ENCODE measurements at places on chromosomes 5 and 9.

DNA sequence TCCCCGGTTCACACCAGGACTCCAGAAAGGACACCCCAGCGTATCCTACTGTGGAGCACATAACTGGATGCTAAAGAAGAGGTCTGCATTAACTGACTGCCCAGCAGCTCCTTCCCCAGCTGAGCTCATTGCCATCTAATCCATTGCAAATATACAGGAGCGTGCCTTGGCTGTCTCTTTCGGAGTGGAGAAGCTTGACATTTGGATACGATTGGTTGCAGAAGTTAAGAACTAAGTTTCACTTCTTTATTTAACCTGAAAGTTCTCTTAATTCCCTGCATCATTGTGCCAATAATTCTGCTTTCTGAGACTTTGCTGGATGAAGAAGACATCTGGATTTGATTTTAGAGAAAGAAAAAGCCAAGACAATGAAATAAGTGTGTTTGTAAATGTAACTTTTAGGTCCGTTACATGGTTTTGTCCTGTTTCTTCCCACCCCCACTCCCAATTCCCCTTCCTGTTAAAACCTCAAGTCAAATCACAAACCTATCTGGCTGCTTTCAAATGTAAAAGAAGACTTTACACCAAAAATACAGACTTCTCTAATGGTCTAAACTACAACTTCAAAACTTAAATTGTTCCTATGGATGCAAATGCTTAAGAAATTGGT is 33.9 kb downstream of the TAS2R1 start:
- DNase-seq: no peak

- no peak for DNase-seq
Observed at GRCh38 chr5:2879701-2880100, 128.2 kb upstream of the IRX2 start.

DNA sequence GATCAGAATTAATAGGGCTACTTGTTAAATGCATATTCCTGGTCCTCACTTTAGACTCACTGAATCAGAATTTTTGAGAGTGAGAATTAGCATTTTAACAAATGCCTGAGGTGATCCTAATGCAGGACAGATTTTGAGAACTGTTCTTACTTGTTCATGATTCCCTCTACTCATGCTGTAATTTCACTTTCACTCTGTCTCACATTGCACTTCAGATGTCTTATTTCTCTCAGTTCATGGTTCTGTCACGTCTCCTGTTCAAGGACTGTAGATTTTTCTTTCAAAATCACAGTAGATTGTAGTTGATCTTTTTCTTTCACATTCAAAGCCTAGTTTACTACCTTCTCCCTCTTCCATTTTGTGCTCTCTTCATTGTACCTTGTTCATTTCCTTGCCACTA is 54.3 kb downstream of the ADGRV1 start:
- no peak for DNase-seq

DNA sequence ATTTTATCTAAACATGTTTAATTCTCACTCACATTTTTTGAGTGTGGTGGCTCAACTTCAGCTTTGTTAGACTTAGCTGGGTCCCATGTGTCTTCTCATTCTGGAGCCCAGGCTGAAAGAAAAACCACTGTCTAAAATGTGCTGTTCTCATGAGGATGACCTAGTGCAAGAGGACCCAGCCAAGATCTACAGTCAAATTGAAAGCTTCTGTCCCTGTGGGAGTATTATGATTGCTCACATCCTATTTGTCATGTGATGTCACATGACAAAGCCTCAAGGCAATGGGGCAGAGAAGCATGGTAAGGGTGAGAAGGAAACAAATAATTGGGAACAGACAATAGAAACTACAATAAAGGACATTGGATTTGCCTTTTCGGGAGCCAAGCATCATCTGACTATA is 113.4 kb upstream of the ASTN2 start:
- no peak for DNase-seq

DNA sequence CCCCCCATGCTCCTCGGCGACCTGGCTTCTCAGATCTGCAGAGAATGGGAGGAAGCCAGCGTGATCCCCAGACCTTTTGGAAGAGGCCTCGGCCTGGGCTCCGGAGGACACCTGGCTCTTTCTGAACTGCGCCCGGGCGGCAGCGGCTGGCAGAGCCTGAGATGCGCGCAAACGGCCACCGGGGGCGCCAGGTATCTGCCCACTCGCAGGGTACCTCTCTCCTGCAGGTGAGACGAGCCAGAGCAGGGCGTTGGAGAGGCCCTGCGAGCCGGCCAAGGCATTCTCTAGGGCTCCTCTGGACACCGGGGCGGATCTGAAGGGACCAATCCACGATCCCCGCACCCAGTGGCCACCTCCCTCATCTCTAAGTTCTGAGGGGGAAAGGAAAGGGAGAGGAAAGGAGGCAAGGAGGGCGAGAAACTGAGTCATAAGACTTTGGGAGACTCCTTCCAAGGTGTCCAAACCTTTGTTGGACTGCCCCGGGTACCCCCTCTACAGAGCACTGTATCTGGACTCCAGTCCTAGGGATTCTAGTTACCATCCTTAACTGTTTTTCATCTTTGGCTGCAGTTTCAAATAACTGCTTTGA is 55.0 kb upstream of the SLC46A2 start:
- no peak for DNase-seq

- no peak for DNase-seq
Observed at GRCh38 chr5:91329283-91329682, 53.8 kb downstream of the ARRDC3 start.

- DNase-seq: no peak
Observed at GRCh38 chr9:121999556-121999955, 93.6 kb downstream of the TTLL11 start.

DNA sequence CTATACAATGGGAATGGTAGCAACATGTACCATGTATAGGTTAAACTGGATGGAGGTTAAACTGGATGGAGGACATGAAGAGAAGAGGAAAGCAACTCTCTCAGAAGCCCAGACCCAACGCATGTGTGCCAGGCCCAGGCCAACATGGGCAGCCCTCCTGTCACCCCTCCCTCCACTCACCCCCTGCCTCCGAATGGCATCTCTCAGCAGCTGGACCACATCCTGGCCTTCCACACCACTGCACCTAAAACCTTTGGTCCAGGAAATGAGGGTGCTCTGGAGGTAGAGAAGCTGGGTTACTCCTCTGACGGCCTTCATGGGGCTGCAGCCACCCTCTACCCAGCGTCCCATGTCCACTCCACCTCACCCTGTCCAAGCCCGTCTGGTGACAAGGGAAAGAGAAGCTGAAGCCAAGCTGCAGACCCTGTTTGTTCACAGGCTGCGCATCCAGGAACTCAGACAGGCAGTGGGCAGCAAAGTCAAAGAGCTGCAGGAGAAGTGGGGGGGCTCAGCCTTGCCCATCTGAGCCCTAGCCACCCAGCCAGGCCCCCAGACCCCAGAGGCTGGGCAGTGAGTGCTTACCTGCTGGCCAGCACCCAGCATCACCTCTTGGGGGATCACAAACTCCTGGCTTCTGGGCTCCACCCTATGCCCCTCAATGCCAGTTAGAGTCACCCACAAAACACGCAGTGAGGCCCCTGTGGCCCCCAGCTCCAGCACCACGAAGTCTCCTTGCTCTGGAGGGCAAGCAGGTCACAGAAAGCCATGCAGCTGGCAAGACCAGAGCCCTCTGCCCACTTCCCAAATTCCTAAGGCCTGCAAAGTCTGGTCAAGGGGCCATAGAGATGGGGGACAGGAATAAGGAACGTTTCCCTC is 8.5 kb downstream of the HK3 start:
- no peak for DNase-seq

DNA sequence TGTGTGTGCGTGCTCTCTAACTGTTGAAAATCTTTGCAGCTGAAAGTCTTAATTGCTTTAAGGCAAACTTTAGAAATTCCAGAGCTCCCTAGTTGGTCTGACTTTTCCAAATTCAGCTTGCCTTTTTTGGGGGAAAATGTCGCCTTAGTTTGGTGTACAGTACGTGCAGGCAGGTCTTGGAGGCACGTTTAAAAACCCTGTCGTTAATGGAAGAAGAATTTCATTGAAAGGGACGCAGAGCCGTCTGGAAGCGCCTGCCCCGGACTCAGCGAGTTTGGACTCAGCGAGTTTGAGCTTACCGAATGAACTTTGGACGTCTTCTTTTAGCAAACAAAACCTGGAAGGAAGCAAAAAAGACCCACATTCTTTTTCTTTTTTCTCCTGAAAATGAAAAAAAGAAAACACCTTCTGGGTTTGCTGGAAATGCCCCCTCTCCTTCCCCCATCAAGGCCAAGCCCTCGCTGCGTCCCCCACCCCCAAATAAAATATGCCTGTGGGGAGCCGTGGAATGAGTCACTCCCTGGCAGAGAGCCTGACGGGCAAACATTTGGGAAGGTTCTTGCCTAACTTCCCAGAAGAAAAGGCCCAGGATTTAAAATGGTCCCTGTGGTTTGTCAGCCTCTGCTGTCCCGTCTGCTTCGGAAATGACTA is 1.5 kb downstream of the NEK6 start:
- DNase-seq: peak; percentile 81

GRCh38 chr5:113223831-113224604 is 210.8 kb downstream of the TSSK1B start:
- DNase-seq: peak; percentile 34

DNA sequence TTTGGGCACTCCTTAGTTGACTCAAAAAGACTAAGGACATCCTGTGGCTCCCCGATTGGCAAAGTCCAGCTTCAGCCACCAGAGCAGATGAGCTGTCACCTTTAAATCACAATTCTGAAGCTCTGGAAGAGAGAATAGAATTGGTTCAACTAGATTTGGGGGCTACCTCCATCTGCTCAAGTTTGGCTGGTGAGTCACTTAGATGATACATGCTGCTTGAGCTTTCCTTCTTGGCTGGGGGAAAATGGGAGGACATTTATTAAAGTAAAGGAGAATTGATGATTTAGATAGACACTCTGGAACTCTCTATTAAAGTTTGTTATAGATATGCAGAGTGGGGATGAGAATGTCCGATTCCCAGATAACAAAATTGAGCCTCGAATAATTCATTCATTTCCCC is 30.0 kb upstream of the GRIA1 start:
- no peak for DNase-seq

GRCh38 chr9:110942522-110942921 is 95.7 kb downstream of the LPAR1 start:
- peak; percentile 13 for DNase-seq

GRCh38 chr9:84270847-84271530 is 69.6 kb downstream of the SLC28A3 start:
- DNase-seq: no peak

- no peak for DNase-seq
Observed at GRCh38 chr5:88967633-88968585, 84.9 kb upstream of the MEF2C start.

DNA sequence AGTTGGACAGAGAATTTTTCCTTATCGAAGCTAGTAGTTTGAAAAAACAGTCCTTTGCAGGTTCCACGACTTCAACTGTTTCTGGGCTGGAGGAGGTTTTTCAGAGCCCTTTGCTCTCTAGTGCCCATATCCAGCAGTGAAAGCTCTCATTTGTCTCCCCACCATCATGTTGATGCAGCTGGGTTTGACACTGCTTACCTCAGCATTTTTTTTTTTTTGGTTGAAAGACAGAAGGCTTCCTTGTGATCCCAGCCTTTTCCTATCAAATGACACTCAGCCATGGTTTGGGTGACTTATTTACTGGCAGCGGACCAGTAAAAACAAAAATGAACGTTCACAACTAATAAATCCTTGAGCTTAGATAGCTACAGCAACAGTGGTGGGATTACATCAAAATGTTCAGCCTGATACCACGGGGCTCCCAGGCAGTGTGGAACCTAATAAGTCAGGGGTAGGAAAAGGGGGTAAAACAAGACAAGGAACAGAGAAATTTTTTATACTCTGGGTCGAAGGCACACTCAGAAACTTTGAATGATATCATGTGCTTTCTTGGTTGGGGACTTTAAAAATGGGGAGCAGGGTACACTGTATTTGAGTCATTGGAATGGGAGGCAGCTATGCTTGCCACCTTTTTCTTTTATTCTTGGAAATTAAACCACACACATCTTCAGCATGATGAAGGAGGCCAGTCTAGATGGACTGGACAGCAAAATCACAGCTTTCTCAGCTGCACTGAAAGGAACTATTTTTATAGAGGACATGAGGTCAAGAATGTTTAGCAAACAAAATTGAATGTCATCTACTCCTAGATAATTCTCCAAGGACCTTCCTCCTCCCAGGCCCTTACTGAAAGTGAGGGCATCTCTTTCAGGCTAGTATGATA is 308.9 kb upstream of the MPDZ start:
- peak; percentile 48 for DNase-seq

DNA sequence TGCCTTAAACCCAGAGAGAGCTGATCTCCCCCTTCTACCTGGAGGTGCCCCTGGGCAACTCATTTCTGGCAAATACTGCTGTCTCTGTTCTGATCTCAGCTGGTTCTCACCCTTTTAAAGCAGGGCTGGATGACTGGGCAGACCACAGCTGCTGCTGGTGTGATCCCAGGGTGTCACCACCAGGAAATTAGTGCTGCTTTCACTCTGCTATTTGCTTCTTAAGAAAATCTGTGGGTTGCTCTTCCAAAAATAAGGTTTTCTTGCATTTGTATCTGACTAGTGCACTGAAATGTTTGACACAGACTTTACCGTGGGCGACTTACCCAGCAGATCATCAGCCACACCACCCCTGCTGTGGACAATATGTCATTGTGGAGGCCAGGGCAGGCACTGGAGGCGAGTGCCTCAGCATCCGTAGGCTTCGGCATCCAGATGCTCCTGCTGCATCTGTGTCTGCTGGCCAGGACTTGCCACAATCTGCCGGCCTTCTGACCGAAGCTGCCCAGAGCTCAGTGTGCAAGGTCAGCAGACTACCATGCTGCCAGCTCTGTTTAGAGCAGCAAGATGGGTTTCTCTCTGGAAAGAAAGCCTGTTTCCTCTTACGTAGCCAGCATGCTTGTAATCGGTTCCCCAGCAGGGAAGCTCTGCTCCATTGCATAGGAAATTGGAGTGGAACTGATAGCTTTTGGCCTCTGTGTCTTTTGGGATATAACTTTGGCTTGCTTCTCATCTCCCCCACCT is 13.6 kb downstream of the ARHGAP26 start:
- DNase-seq: peak; percentile 33

DNA sequence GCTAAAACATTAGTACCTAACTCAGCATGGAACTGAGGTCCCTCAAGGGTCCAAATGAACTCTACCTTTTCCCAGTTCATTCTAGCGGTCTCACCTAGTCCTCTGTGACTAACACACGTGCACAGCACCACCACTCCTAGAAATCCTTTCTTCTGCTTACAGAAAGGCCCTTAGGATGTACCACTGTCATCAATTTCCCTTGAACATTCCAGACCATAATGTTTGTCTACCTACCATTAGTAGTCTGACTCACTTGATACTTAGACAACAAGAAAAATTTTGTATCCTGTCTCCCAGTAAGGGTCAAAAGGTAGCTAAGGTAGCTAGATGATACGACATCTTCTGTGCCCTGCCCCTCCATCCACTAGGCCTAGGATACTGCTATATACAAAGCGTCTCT is 166.6 kb downstream of the TSSK1B start:
- DNase-seq: peak; percentile 57

- no peak for DNase-seq
Observed at GRCh38 chr5:39301406-39301805, 62.9 kb downstream of the C9 start.

DNA sequence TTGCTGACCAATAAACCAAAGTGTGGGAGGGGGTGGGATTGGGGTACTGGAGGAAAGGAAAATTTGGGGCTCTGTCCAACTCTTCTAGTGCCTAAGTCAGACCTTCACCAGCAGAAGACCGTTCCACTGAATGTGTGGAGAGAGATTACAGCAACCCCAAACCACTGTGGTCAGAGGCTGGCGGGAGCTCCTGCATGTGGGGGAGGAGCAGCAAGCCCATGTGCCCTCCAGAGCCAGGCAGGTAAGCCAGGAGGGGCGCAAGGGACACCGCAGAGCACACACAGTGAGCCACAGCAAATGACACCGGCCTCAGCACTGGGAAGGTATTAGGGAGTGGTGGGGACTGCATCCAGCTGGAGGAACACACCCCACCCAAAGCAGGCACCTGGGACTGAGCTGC is 62.9 kb downstream of the SMIM23 start:
- DNase-seq: no peak
